ENCODE measurements at places on chromosomes 13 and 19.

DNA sequence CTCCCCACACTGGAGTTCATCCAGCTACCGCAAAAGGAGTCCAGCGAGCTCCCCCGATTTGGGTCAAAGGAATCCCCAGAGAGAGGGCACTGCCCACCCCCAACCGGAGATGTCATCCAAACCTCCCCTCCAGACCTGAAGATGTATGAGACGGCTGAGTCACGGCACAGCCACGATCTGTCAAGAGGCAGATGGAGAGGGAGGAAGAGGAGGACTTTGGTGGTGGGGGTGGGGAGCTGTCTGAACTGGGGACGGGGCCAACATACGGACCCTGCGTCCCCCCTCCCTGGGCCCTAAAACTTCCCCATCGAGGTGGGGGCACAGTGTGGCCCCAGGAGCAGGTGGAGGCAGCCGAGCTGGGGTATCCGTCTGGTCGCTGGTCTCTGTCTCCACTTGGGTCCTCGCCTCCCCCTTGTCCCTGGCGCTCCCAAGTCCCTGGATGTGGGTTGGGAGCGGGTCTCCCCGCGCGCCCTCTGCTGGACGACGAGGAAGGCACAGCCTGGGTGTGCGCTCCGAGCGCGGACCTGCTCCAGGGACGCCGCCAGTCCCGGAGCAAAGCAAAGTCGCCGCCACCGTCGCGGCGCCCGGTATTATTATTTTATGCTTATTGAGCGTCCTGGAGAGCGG, 3.8 kb downstream of the PDE4A start:
- DNase-seq = peak; percentile 64

GRCh38 chr19:17243830-17244617, 1.7 kb downstream of the NR2F6 start:
- DNase-seq = no peak

GRCh38 chr19:2487842-2488241, 11.9 kb downstream of the GADD45B start:
- no peak for DNase-seq

- DNase-seq = no peak
These were observed 1.4 kb downstream of the EVI5L start for GRCh38 chr19:7831452-7831851.

DNA sequence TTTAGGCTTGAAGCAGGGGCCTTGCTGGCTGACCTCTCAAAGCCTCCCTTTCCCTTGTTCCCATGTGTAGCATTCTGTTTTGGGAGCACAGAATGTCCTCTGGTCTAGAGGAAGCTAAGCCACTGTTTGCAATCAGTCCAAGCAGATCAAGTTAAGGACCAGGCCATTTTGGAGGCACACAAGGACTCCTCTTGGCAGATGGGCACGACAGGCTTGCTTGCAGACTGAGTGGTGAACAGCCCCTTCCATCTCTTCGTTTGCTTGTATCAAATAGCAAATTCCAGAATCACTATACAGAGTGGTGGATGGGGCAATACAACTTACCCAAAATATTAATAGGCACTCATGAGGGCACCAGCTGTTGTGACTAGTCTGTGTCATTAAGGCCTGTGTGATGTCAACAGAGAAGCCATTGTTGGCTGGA, 215.5 kb upstream of the SERP2 start:
- DNase-seq = no peak

- no peak for DNase-seq
These were observed 4.4 kb upstream of the CHAMP1 start for GRCh38 chr13:114309806-114310410.

DNA sequence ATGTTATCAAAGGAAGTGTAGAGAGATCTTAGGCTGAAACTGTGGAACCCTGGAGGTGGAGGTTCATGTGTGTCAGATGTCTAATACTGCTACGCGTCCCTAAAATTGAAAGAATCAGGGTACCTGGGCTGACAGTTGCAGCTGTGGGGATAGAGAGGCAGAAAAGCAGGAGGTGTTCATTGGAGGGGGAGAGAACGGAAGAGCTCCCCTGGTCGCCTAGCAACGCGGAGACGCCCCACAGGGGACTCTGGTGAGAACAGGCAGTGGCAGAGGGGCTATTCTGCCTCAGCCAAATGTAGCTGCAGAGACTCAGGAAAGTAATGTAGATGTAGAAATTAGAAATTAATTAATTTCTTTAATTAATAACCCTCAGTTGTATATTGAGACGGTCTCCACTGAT, 10.1 kb upstream of the ZNF835 start:
- no peak for DNase-seq

DNA sequence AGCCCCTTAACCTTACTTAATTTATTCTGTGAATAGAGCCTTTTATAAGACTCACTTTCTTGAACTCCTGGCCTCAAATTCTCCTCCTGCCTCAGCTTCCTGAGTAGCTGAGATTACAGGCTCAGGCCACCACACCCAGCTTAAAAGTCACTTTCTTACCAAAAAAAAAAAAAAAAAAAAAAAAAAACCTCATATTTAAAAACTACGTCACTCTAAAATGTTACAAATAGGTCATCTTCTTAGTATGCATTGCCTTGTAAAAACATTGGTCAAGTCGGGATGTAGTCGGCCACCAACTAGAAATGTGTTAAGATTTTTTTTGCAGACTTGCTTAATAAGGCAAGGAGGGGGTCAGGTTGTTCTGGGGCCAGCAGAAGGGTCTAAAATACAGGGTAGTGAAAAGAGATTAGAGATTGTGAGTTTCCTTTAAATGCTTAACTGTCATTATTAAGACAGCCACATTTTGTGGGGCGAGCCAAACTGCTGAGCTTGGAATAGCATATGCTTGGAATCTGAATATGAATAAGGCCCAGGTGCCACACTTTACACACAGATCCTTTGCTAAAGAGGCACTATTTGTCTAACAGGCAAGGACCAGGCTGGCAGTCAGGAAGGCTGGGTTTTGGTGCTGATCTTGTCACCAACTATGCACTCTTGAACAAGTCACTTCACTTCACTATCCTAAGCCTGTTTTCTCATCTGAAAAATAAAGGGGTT, 16.5 kb upstream of the IL17D start:
- DNase-seq = no peak

GRCh38 chr19:18364826-18365528, 21.0 kb upstream of the GDF15 start:
- DNase-seq = no peak

GRCh38 chr13:47798194-47798593, 202.9 kb downstream of the SUCLA2 start:
- DNase-seq = no peak

DNA sequence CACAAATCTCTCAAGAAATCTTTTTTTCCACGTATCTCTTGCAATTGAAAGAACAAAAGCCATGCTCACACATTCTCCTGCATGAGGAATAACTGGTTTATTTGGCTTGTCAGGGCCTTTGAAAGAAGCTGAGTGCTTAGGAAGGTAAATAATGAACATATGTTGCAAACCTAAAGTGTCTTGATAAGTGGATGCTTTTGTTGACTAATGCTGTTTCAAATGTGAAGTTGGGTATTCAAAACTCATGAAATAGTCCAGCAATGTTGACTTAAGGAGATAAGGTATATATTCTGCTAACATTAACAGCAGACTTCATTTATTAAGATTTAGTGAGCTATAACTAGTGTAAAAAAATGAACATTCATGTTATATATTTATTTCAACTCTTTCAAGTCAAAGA, 1792.7 kb upstream of the MIR17HG start:
- DNase-seq = no peak

- DNase-seq = no peak
These were observed 369.4 kb downstream of the LIG4 start for GRCh38 chr13:107845911-107846310.

DNA sequence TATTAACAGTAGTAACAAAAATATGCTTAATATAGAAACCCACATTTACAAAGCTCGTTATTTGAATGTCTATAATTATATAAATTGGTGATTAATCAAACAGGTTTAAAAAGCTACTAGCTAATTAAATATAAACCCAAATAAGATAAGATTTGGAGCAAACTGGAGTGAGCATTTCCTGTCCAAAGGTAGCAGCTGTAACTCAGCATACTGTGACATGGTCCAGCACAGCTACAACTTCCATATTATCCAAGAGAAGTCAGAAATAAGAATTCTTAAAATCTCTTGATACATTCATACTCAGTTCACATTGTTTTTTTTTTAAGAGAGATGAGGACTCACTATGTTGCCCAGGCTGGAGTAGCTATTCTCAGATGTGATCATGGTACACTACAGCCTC, 8.5 kb downstream of the MTRF1 start:
- no peak for DNase-seq

DNA sequence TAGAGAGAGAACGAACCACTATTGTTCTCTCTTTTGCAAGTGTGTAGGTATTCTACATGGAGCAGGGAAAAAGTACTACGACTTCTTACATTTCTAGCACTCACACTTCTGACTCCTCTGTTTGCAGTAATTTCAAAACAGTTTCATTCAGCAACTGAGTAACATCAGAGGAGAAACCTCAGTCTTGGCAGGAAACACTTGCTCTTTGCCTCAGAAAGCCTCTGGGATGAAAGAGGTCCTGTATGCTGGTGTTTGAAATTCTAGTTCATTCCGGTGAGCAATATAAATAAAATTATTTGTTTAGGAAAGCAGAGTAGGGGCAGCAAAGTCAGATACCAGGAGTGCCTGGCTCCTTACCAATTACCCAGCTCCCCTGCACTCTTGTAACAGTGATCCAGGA, 595.5 kb downstream of the TBC1D4 start:
- no peak for DNase-seq

DNA sequence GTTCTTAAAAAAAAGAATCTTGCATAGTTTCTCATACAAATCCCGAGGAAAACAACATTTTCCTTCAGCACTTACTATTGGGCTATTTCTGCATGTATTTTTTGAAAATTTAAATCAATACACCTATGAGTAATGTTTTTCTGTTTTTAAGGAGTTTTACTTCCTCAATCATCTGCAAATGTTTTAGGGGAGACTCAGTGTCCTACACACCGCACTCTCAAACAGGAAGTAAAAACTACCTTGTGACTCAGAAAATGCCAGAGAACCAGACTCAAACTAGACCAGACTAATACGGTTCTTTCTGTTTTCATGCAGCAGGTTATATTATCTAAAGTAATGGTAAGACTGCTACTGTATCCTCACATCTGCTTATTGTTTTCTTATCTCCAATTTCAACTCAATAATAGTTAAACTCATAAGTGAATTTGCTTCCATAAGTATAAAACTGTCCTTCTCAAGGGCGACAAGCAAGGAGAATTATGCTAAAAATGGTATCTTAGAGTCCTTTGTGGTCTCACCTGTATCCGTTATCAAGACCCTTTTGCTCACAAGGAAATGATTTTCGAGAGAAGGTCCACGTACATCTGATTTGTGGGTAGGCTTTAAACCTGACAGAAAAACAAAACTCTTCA, 52.5 kb downstream of the FLT3 start:
- no peak for DNase-seq

DNA sequence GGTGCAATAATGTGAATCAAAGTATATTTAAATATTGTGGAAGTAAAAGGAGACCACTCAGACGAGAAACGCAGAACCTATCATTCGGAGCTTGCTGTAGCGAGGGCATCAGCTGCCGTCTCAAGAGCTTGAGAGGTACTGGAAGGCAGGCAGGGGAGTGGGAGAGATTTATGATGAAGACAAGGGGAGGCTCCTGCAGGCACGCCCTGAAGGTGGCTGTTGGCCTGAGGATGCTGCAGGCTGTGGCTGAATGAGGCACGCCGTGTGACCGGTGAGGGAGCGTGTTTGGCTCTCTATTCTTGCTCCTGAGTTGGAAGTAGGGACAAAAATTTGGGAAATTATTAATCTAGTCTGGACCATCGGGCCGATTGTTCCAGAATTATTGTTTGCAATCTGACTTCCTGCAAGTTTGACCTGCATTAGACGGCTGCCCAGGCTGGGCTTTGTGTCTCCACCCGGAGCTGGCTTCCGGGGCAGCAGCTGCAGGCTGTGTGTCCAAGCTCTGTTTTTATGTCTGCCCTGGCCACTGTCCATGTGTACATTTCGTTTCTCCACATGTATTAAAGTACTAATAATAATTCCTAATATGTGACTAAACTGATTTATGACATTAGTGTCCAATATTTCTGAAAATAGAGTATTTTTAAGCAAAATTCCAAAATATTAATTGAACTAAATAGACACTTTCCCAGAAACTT, 91.1 kb upstream of the ANKRD10 start:
- DNase-seq = no peak

GRCh38 chr19:46841458-46842083, 9.1 kb downstream of the AP2S1 start:
- no peak for DNase-seq

DNA sequence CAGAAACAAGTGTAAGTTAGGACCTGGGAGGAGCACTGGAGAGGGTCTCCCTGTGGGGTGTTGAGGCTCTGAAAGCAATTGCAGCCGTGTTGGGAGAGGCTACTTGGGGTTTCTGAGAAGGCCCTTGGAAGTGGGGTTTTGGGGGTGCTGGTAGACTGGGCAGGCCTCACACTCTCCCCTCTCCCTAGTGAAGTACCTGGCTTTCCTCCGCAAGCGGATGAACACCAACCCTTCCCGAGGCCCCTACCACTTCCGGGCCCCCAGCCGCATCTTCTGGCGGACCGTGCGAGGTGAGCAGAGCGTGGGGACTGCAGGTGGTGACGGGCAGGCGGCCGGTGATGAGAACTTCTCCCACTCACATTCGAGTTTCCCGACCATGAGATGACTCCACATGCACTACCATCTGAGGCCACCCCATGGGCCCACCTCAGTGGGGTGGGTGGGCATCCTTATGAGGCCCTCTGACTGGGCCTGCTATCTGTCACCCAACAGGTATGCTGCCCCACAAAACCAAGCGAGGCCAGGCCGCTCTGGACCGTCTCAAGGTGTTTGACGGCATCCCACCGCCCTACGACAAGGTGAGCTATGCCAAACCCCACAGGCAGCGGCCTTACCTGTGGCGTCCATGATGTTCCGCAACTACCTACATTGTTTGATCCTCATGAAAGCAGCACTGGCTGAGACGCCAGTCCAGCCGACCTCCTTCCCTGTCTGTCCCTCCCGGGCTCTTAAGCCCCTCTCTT, 3.0 kb downstream of the RPL13A start:
- no peak for DNase-seq

DNA sequence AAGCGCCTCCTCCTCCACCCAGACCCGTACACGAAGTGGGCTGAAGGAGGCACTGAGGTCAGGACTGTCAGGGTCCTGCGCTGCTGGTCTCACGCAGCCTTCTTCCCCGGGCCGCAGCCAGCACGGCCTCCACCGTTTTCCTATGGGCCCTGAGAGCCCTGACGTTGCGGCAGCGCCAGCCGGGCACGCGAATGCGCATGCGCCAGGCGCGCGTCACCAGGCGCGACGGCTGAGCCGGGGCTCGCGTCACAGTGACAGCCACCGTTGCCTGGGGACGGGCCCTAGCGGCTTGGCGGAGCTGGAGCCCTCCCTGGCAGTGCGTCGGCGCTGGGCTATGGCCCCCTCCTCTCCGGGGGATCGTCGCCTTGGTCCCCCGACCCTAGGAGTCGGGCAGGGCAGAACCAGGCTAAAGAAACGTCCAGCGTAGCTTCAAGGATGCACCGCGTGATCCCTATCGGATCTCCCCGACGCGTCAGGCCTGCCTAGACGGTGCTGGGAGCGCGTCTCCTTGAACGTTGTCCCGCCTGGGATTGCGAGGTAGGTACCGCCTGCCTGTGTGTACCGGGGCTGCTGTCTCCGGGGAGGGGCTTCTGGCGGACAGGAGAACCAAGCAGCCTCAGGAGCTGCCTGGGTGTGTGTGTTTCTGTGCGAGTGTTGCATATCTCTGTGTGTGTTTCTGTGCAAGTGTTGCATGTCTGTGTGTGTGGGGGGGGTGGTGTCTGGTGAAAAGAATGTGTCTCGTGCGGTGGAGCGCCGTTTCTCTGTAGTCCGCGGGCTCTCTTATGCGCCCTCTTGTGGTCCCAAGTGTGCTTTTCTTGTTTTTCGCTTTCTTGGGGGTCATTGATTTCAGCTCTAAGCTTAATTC, 43.2 kb downstream of the ZNF571 start:
- peak; percentile 54 for DNase-seq
